ENCODE measurements at places on chromosomes 5 and 9. TPM values are rescaled to one million over a fixed set of nuclear protein-coding genes. Genes with fewer than 3 reads are reported as not detected.

DNA sequence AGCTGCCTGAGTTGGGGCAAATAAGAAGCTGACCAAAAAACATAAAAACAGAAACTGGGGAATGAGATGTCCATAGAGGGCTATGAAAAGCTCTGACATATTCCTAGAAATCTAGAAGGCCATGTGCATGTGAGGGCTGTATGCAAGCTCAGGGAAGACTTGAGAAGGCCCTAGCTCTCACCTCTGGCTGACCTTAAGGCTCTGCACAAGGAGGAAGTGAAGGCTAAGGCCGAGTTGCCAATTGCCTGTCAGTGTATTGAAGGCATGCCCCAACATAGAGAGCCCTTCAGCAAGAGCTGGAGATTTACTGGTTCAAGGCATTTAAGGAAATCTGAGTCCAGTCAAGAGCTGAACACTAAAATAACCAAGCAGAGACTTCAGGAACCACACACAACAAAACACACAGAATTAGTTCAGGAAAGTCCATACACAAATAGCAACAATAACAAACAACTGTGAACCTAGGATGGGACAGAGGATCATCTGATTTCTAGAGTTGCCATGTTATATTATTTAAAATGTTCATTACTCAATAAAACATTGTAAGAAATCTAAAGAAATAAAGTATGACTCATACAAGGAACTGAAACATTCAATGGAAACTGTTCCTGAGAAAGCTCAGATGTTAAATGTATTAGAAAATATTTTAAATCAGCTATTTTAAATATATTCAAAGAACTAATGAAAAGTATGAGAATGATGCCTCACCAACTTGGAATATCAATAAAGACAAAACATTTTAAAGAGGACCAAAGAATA is 161.8 kb downstream of the AUH start:
- DNase-seq: no peak

DNA sequence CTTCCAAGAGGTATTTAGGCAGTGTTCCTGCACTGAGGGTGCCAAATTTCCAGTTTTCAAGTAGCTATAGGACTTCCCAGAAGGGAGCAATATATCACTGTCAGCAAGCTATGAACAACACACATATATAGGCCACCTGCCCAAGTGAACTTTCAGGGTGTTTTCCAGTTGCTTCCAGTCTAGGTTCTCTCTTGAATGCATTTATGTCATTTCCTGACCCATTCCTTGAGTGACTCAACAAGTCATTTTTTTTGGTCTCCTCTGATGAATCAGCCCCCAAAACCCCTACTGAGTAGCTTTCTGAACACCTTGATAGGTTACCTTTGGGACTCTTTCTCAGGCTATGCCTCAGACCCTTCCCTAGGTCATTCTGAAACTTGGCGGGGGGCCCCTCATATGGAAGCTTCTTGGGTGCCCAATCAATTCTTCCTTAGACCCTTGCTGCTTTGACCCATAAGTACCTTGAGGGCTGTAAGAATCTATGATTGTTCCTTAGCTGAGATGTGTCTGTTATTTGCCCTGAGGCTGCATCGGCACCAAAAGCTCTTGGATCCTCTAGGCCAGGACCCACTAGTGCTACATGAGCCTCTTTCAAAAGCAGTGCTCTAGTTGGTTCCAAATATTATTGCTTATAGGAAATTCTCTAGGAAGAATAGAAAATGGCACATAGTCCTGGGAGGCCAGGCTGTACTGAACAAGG is 12.4 kb downstream of the DNAJB5 start:
- peak; percentile 78 for DNase-seq

GRCh38 chr5:11385251-11385900 is 518.9 kb downstream of the CTNND2 start:
- no peak for DNase-seq

- DNase-seq: no peak
Measured at GRCh38 chr5:159032656-159033350, 66.9 kb downstream of the EBF1 start.

DNA sequence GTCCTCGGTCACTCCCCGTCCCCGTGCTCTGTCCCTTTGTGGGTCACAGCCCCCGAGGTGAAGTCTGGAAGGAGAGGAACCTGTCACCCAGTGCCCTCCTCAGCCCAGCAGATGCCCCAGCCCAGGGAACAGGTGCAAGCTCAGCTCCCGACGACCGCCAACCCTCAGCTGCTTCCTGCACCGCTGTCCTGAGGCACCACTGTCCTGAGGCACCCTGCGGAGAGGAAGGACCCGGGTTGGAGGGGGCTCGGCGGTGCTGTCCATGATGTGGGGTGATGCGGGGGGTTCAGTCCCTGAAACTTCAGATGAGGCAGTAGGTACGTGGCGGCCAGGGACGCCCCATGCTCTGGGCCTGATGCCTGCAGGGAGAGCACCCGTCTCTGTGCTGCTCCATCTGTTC is 81.4 kb downstream of the COL5A1 start:
- no peak for DNase-seq

Gene NSD1
- total RNA-seq: 14.3 TPM

- no peak for DNase-seq
Measured at GRCh38 chr5:122921826-122922225, 76.4 kb downstream of the SNX24 start.

GRCh38 chr9:135269912-135270830 is 182.7 kb downstream of the OLFM1 start:
- DNase-seq: no peak

DNA sequence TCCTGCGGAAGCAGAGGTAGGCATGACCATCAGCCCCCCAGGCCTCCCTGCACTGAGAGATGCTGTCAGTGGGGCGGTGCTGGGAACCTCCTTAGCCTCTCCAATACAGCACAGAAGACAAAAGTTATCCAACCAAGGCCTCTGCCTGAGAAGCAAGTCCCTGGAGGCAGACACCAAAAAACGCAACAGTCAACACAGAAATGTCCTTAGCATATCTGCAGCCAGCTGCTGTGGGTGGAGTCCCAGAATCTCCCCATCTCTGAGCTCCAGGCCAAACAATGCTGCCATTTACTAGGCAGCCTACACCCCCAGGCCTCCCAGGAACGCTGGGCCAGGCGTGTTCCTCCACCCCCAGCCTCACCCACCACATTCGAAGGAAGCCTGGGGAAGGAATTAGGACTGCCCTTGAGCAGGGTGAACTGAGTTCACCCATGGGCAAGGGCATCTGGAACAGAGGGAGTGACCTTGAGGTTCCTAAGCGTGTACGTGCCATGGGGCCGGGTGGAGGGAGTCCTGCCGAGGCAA is 43.7 kb downstream of the STK10 start:
- DNase-seq: no peak

Gene TRIO
- total RNA-seq: 162 TPM

Gene NUTM2F
- total RNA-seq: not detected

Gene DMRTA1
- total RNA-seq: 1.3 TPM

Gene ANKRD34B
- not detected for total RNA-seq

Gene KCTD16
- total RNA-seq: 0.03 TPM

DNA sequence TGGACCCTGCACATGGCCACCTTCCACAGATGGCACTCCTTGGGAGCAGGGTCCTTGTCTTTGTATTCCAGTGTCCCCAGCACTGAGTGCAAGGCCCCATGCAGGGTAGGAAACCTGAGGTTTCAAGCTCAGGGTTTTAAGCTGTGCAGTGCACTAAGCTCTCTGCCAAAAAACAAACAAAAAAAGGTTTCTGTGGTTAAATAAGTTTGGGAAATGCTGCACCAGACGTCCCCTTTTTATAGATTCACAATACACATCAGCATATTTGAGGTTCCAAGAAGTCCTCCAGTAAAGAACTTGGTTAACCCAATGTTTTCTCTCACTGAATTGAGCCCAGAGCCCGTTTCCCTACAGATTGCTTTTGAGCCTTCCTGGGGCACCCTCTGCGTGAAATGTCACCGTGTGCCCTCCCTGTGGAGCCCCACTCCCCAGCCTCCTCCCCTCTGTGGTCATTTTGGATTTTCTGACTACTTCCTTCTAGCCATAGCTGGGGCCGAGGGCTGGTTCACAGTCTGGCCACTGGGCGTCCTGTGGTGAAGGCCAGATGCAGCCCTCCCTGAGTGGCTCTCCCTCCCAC is 17.1 kb downstream of the DELE1 start:
- DNase-seq: no peak

DNA sequence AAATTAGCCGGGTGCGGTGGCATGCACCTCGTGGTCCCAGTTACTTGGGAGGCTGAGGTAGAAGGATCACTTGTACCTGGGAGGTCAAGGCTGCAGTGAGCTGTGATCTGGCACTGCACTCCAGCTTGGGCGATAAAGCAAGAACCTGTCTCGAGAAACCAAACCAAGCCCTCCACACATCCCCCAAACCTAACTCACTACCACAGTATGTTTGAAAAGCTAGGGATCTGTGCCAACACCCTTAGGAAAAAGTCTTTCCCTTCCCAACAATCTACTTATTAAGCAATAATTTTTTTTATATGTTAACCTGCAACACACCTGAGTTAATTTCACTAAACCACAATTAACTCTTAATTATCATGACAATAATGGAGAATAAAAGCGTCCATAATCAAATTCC is 2.2 kb downstream of the UBTD2 start:
- DNase-seq: no peak

- no peak for DNase-seq
Measured at GRCh38 chr5:77167063-77167462, 43.4 kb upstream of the PDE8B start.

DNA sequence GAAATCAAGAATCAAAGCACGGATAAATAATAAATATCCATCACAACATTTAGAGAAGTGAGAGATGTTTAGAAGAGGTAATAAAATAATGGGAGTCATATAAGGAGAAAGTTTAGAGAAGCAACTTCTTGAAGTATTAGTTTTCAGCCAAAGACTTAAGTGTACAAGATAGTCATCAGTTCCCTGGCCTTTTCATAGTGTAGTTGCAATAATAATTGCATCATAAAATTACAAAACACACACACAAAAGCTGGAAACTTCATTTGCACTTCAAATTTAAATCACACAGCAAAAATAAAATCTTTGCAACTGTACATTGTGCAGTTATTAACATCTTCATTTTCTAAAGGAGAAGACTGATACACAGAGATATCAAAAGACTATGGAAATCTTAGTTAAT is 319.1 kb upstream of the RGMB start:
- no peak for DNase-seq

Gene EGFL7
- 34.6 TPM for total RNA-seq

DNA sequence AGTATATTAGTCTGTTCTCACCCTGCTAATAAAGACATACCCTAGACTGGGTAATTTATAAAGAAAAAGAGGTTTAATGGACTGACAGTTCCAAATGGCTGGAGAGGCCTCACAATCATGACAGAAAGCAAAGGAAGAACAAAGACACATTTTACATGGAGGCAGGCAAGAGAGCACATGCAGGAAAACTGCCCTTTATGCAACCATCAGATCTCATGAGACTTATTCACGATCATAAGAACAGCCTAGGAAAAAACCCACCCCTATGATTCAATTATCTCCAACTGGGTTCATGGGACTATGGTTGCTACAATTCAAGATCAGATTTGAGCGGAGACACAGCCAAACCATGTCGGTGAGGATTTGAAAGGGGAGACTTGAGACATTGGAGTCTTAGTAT is 252.8 kb upstream of the PPP1R2B start:
- DNase-seq: no peak

- no peak for DNase-seq
Measured at GRCh38 chr5:171598641-171599152, 179.2 kb downstream of the FGF18 start.

- DNase-seq: no peak
Measured at GRCh38 chr9:77806741-77807140, 158.6 kb upstream of the GNA14 start.

Gene SPAG8
- 0.26 TPM for total RNA-seq

Gene NR4A3
- total RNA-seq: 0.23 TPM

GRCh38 chr9:37692622-37693221 is 42.0 kb downstream of the FRMPD1 start:
- DNase-seq: no peak

Gene CFAP90
- not detected for total RNA-seq

GRCh38 chr5:72786676-72787075 is 29.8 kb upstream of the TNPO1 start:
- no peak for DNase-seq

DNA sequence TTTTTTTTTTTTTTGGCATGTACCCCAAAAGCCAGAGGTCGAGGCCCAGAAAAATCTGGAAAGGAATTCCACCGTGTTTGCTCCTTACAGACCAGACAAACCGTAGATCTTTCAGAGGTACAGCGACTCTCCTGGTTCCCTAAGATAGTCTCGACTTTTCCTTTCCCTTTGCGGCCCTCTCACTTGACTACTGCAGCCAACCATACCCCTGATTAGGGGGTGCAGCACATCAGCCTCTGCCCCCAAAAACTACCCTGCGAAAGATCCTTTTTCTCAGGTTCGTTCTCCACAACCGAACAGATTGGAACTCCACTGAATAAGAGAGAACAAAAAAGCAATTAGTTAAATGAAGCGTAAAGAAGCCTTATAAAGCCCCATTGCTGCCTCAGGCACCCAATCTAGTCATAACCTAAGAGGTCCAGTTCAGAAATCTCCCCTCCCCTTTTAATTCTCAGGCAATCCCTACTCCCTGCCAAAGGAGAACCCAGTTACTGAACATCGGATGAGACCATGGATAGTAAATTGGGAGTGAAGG is 379 bp upstream of the TICAM2 start:
- no peak for DNase-seq

Gene GPR151
- total RNA-seq: not detected

GRCh38 chr5:24854350-24854749 is 209.6 kb upstream of the CDH10 start:
- DNase-seq: no peak

Gene PTGES2
- 182 TPM for total RNA-seq

Gene CTSV
- 0.37 TPM for total RNA-seq

Gene TMEM174
- not detected for total RNA-seq

DNA sequence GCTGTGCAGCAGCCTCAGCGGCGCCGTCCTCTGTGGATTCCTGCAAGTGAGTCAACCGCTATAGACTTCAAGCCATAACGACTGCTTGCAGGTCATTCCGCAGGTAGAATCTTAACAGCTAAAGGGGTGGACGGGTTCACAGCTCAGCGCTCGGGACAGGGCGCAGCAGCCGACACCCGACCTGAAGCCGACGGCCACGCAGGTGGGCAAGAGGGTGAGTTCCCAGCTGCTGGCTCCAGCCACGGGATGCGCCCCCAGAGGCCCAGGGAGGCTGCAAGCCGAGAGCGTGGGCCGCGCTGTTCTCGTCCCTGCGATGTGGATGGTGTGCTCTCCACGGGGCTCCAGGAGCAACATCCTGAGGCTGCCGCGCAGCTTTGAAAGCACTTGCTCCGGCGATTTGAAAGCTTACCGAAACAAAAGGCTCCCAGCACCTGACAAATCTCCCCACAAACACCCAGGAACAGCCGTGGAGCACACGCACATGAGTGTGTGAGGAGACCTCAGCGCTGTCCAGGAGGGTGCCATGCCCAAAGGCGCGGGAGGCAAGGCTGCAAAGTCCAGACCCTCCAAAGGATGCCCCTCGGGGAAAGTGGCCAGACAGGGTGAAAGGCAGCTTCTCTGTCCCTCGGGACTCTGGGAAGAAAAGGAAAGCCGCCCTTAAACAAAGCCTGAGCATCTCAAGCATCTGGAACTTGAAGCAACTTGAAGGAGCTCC is 48.7 kb downstream of the EXD3 start:
- no peak for DNase-seq

Gene CCDC192
- not detected for total RNA-seq

Data from HT1080 (cell line).